ENCODE measurements at places on chromosomes 1 and 21. TPM values are rescaled to one million over a fixed set of nuclear protein-coding genes. Genes with fewer than 3 reads are reported as not detected.
A peak's percentile ranks its signal among the peaks of the same experiment; 100 is the strongest.

Gene ZNF672
- 47.0 TPM for total RNA-seq

Gene SYCP1
- not detected for total RNA-seq

Gene TRPM2
- 2.4 TPM for total RNA-seq

Gene MTARC1
- total RNA-seq = 2.2 TPM

Gene CCDC30
- total RNA-seq = 4.3 TPM

Gene FCRL5
- 40.4 TPM for total RNA-seq

Gene LDLRAD1
- total RNA-seq = not detected

DNA sequence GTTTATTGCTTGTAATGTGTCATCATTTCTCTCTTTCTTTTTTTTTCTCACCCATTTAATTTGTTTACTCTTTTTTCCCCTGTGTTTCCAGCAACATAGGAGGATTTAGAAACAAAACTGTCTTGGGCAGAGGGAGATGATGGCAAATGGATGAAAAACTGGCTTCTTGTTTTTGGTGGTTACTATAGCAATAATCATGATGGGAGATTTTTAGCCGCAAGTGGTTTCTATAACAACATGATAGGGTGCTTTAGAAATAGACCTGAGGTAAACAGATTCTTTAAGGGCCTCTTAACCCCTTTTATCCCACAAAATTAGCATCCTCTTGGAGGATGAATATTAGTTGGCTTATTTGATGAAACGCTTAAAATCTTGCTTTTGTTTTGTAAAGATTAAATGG lies 51.6 kb downstream of the CRB1 start:
- DNase-seq = no peak

DNA sequence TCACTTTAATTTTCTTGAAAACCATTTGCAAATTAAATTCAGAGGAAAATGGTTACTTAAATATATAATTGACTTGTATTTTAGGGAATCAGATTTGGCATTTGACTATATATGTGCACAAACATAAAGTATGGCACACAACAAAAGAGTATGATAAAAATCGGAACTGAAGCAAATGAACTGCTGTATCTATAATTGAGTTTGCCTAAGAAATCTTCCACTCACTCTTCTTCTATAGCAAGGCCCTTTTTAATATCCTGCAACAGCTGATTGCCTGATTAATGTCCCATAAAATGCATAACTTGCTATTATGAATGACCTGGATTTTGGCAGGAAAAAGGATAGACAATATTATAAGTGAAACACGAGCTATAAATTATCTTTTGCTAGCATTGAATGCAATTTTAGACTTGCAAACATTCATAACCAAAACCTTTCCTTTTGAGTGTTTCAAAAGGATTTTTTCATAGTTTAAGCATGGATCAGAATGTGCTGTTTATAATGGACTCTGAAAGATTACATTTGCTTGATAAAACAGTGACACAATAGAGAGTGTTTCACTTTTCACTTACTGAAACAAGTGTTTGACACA lies 2204.3 kb downstream of the MRPL39 start:
- DNase-seq = no peak

- no peak for DNase-seq
These were observed 961 bp downstream of the RBM15 start for GRCh38 chr1:110340207-110340468.

- no peak for DNase-seq
These were observed 2.4 kb downstream of the ADPRS start for GRCh38 chr1:36091141-36091540.

DNA sequence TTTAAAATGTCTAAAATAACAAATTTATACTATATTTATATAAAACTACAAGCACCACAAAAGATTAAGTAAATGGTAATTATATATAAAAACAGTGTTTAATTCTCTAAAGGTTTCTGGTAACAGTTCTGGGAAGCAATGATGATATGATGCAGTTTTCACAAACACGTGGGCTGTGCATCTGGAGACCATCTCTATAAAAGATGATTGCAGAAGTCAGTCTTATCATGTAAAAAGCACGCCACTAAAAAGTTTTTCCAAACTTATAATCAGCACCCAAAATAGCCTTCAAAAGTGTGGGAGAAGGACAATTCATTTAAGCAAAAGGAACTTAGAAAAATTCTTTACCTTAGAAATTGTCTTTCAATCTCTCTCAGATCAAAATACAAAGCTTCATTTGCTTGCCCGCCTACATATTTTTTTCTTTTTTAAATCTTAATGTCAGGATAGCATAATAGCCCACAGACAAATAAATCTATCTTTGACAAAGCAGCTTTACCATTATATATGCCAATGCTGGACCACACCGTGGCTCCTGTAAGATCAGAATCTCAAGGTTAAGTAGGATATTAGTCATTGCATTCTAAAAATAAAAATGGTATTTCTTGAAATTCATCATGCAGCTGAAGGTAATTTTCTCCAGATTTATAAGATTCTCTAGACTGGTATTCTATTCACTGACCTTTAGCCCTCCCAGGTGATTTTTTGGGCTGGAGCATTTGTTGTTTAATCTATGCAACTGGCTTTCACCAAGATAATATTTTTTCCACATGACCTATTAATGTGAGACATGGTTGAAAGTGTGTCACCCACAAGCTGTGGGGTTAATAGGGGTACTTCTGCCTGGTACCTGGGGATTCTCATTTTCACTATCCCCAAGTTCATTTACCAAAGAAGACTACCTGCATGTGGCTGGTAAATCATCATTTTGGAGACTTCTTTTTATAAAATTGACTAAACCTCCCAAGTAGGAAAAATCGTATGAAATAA lies 189.6 kb upstream of the ST6GALNAC5 start:
- DNase-seq = no peak

DNA sequence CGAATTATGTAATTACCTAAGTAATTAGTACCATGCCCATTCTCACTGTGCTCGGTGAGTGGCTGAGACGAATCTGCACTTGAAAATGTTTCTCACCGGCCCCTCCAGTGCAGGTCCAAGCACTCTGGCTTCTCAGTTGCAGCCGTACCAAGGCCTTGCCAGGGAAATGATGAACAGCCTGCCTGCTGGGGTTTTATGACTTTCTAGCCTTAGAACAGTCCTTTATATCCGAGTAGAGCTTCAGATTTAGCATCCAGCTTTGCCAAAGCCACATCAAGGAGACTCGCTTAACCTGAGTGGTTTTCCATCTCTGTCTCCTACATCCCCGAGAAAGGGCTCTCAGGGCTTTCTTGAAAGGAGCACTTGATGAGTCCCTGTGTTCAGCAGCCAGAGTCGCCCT lies 83.4 kb downstream of the GREM2 start:
- DNase-seq = no peak

GRCh38 chr1:18805150-18805879 lies 54.1 kb downstream of the TAS1R2 start:
- DNase-seq = no peak

GRCh38 chr1:208595745-208596144 lies 351.6 kb upstream of the PLXNA2 start:
- DNase-seq = no peak

GRCh38 chr21:32975811-32976431 lies 49.8 kb upstream of the OLIG2 start:
- DNase-seq = no peak

DNA sequence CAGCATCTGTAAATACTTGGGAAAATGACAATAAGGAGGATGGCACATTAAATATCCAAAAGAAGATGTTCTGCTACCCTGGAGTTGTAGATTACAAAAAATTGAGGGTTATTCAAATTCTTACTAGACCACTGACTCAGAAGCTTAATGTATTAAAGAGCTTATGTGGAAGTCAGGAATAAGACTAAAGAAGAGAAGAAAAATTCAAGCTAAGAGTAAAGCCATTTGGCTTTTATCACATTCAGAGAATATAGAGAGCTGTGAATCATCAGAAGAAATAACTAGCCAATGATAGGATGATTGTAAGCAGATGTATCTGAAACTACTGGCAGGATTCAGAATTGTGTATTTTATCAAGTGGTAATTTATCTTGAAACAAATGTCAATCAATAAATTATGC lies 237.0 kb downstream of the TBX15 start:
- no peak for DNase-seq

DNA sequence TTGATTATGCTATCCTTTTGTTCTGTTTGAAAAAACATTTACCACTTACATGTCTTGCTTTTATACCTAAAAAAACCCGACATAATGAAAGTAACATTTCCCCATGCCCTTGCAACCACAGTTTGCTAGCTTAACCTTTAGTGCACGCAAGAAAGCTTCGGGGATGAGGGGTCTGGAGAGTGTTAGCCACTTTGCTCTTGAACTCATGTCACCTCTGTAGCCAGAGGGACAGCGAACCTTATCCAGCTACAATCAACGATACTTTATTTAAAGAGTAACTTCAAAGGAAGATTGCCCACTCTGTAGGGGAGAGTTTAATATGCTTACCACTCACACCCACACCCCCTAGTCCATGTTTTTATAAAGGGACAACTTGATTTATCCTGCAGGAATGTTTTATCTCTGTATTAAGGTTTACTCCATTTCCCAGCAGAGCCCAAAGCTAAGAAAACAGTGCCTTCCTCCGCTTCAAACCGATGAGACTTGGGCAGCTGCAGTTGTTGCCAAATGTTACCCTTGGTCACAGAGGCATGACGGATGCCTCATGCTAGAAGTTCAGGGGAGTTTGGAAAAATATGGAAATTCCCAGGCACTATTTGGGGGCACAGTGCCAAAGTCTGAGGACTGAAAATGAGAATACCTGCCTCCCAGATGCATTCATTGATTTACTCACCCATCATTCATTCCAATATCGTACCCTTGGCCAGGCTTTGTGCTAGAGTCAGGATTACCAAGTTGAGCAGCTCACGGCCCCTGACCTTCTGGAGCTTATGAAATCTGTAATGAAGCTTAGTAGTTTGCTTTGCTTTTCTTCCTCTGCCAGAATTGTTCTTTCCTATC lies 61.4 kb upstream of the VCAM1 start:
- DNase-seq = no peak

- no peak for DNase-seq
These were observed 59.2 kb downstream of the IVNS1ABP start for GRCh38 chr1:185257950-185258208.

DNA sequence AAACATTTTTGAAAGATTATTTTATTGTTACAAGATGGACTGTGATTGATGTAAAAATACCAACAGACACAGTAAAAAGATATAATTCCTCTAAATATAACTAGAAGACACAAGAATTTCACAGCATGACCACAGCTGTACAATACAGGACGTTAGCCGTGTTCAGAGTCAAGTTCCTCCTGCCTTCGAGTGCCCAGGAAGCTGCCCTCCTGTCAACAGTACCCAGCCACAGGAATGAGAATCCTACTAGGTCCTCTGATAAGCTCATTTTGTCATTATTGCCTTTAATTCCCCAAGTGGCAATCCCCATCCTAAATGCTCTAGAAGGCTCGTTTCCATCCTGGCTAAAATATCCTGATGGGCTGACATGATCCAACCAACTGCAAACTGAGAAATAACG lies 16.4 kb upstream of the CAPN2 start:
- no peak for DNase-seq

GRCh38 chr1:147840909-147841308 lies 61.7 kb upstream of the GJA8 start:
- no peak for DNase-seq

DNA sequence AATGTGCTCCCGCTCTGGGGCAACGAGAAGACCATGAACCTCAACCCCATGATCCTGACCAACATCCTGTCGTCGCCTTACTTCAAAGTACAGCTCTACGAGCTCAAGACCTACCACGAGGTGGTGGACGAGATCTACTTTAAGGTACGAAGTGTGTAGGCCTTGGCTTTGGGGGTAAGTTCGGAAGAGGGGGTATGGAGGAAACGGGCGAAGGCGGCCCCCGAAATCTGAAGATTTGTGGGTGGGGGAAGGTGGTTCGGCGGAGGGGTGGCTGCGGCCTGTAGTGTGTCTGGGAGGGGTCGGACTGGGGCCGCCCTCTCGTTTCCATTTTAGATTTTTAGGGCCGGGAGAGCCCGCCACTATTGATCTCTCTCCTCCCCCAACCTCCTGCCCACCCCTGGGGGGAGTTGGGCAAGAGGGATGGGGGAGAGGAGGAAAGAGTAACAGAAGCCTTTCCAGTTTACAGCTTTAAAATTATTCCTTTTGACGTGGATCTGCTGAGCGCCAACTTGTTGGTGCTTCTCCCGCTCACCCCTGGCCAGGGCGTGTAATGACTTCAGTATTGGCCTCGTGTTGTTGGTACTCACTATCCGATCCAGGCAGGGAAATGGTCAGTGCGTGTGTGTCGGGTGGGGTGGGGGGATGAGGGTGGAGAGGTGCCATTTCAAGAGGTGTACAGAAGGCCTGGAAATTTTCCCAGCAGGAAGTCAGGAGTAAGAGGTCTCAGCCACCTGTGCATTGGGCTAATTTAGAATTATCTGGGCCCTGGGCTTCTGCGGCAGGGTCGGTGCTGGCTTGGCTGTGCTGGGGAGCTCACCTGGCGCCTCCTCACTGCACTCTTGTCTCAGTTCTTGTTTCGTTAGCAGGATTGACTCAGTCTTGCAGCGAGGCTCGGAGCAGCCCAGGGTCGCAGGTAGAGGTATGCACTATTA lies 880 bp downstream of the PRPF38B start:
- DNase-seq = peak; percentile 27

GRCh38 chr1:203626910-203627246 lies 246 bp downstream of the ATP2B4 start:
- DNase-seq = peak; percentile 19
